ENCODE measurements at places on chromosomes 6 and 20.

GRCh38 chr20:59455402-59456341, 148.7 kb upstream of the PHACTR3 start:
- no peak for DNase-seq

- no peak for DNase-seq
Measured at GRCh38 chr20:50049442-50050026, 63.4 kb downstream of the UBE2V1 start.

DNA sequence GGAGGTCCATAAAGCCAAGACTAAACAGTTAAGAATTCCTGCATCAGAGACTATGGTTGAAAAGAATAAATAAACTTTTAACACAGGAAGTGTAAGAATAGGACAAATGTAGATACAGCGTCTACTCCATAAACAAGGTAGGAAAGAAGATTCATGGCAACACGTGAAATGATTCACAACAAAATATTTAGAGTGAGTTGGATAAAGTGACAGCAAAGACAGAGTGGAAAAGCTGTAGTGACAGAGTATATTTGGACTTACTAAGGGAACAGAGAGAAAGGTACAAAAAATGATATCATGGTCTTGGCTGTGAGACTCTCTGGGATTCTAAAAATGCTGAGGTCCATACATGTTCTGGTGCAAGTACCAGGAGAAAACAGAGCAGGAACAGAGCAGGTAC, 21.9 kb upstream of the KIAA0408 start:
- DNase-seq, result no peak

DNA sequence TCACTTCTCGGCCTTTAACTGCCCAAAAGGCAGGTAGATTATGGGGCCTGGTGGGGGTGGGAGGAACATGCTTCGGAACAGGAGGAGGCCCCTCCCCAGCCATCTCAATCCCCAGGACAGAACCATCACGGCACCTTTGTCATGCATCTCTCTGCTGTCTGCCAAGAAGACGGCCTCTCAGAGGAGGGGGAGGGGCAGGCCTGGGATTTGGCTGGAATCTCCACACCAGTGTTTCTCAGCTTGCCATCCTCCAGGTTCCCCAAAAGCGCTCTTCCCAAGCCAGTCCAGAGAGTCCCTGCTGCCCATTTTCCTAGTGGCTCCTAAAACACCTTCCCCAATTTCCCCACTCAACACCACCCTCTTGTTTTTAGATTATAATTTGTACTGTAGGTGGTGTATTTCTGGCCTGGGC, 2.5 kb upstream of the POU5F1 start:
- DNase-seq, result no peak

GRCh38 chr20:61757678-61758563, 307.8 kb downstream of the TAF4 start:
- no peak for DNase-seq

DNA sequence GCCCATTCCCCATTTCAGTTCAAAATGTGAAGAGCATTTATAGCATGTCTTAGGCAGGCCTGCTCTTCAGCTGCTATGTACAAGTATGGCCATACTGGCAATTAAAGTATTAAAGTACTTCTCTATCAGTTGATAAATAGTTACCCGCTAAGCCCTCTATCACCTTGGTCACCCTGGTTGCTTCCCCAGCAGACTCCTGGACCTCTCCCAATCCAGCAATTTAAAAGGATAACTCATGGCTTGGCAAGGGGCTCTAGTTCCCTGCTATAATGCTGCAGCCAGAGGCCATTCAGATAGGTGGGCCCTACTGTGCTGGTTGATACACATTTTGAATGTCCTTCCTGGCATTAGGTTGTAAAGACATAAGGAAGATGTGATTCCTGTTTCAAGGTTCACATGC, 7.0 kb downstream of the C6orf163 start:
- no peak for DNase-seq

- DNase-seq, result no peak
Measured at GRCh38 chr6:125356884-125357283, 55.1 kb upstream of the HDDC2 start.

GRCh38 chr6:165109011-165109410, 200.4 kb downstream of the C6orf118 start:
- no peak for DNase-seq

- no peak for DNase-seq
Measured at GRCh38 chr20:8876366-8876765, 192.5 kb upstream of the PLCB4 start.

DNA sequence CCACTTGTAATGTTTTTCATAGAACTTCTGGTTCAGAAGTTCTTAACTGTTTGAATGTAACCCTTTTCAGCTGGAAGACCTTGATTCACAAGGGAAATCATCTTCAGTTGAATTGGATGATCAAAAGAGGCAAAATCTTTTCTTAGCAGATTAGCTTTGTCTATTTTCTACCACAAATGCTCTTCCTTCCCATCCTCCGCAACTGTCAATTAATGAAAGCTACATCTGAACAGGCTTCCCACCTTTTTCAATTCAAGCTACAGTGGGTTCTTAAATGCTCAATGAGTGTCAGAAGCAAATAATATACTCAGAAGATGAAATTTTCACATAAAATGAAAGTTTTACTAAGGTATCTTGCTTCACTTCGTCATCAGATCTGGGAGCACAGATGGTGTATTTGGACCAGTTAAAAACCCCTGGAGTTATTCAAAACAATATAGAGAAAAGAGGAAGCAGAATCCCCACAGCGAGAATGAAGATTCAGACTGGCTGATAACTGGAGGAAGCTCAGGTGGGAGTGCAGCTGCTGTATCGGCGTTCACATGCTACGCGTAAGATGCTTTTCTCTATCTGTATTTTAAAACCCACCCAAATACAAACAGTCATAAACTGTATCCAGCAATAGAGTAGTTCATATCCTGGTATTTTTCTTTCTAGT, 19.4 kb downstream of the QRSL1 start:
- DNase-seq, result no peak

DNA sequence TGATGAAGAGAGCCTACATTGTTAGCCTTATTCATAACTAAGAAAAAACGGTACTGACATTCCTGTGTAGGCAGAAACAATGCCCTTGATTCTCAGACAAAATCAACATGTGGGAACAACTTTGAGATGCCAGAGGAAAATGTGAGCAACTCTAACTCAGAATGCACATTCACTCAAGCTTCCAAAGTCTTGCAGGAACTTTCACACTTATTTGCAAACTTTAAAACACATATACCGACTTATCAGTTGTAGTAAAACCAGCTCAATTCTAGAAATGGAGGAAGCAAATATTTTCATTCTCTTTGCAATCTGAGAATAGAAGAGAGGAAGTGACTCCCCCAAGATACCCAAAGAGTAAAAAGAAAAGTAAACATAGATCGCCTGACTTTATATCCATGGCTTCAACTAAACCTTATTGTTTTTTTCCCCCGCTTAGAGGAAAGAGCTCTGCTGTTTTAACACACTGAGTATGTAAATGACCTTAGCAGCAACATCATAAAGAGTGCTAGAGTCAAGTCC, 117.6 kb downstream of the EPB41L2 start:
- no peak for DNase-seq

GRCh38 chr6:152248980-152249379, 388.2 kb downstream of the SYNE1 start:
- DNase-seq, result no peak

DNA sequence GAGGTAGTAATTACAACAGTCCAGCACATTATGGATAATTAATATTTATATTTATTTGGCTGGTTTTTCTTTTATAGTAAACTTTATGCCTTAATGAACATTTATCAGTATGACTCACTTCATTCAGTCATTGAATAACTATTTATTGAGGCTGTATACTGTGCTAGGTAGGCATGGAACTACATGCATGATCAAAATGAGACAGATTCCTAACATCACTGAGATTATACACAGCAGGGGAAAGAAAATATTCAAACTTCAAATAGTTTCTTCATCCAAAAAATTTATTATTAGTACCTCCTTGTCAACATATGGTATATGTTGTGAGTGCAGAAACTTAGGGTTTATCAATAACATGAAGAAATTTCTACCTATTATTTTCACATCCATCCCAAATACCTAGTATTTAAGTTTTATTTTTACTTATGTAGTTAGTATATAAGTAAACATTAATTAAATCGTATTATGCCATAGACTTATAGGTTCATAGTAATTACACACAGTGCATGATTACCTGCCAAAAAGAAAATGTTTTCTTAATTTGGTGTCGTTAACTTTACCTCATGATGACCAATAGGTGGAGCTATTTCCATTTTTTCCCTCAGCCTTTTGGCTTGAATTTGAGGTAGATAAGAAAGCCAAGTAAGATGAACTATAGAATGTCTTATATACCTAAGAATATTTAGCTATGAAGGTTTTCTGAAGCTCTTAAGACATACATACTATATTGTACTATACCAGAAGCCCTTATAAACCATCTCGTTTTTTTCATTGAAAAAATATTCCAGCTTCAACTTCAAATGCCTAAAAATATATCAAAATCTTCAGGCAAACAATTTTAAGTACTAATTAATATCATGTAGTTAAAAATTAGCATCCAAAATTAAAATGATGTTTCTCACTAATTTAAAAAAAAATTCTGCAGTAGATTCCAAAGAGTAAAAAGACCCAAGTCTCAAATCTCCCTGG, 12.5 kb upstream of the TMEM30A start:
- no peak for DNase-seq

GRCh38 chr6:150492941-150493340, 106.7 kb upstream of the PLEKHG1 start:
- DNase-seq, result no peak
